ENCODE measurements at places on chromosomes 6 and 20.

- no peak overlapping the region for H3K4me3 ChIP-seq
- H3K4me1 ChIP-seq, result peaks cover 5% of the 10 kb centered on the region
- no peaks in the 10 kb centered on the region for H3K27me3 ChIP-seq
- no peak overlapping the region for H3K27ac ChIP-seq
- no peaks in the 10 kb centered on the region for H3K36me3 ChIP-seq
Measured at GRCh38 chr6:130912434-130912833, 85.2 kb downstream of the SMLR1 start.

DNA sequence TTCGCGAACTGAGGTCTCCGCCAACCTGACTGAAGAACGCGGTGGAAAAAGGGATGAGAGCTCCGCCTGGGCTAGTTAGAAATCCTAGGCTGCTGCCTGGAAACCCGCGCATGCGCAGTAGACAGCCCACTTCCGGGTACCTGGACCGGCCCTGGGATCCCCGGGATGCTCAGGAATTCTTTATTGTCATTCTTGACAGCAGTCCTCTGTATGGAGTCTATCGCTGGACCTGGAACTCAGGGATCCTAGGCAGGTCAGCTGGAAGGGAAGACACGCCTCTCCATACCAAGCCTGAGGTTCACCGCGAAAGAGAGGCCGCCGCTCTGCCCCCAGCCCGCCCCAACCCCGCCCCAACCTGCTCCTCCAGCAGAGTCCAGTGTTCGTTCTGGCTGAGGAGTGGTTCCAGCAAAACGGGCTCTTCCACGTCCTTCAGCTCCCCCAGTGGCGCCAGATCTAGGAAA, 1379.2 kb upstream of the DEFB115 start:
- no peaks in the 10 kb centered on the region for H3K4me1 ChIP-seq
- no peaks in the 10 kb centered on the region for H3K27me3 ChIP-seq
- H3K27ac ChIP-seq, result no peak overlapping the region
- H3K36me3 ChIP-seq, result no peaks in the 10 kb centered on the region

GRCh38 chr6:137489046-137490005, 4.9 kb downstream of the OLIG3 start:
- H3K4me3 ChIP-seq, result no peak overlapping the region
- no peak for DNase-seq
- no peaks in the 10 kb centered on the region for H3K36me3 ChIP-seq

GRCh38 chr6:46581459-46582177, 71.0 kb downstream of the CYP39A1 start:
- no peaks in the 10 kb centered on the region for H3K27me3 ChIP-seq
- no peak overlapping the region for H3K27ac ChIP-seq
- no peaks in the 10 kb centered on the region for H3K4me1 ChIP-seq
- no peaks in the 10 kb centered on the region for H3K36me3 ChIP-seq
- H3K4me3 ChIP-seq, result no peak overlapping the region

DNA sequence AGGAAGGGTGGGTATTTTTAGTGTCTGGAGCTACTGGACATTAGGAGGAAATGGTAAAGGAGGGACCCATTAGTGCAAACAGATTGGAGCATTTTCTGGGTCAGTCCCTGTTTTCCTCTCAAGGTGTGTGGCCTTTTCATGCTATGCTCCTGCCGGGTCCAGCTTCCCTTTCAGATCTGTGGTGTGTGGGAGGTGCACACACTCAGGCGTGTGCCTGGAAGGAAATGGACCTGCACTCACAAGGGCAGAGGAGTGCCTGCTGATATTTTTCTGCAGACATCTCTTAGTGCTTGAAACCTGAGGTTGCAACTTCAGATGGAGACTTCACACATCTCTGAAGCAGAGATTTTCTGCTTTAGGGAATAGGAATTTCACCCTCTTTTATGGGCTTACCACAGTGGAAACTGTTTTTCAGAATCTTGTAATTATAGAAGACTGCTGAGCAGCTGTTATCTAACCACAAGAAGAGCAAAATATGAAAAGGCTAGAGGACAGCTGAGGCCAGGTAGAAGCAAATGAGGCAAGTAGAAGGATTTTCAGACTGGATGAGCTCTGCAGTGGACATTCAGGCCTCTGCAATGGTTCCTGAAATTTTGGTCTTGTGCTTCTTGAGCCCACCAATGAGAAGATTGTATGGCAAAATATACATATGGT, 764.3 kb downstream of the QKI start:
- H3K4me1 ChIP-seq, result no peaks in the 10 kb centered on the region
- no peaks in the 10 kb centered on the region for H3K27me3 ChIP-seq
- no peak for DNase-seq
- no peaks in the 10 kb centered on the region for H3K36me3 ChIP-seq
- H3K27ac ChIP-seq, result no peak overlapping the region
- H3K4me3 ChIP-seq, result no peak overlapping the region

DNA sequence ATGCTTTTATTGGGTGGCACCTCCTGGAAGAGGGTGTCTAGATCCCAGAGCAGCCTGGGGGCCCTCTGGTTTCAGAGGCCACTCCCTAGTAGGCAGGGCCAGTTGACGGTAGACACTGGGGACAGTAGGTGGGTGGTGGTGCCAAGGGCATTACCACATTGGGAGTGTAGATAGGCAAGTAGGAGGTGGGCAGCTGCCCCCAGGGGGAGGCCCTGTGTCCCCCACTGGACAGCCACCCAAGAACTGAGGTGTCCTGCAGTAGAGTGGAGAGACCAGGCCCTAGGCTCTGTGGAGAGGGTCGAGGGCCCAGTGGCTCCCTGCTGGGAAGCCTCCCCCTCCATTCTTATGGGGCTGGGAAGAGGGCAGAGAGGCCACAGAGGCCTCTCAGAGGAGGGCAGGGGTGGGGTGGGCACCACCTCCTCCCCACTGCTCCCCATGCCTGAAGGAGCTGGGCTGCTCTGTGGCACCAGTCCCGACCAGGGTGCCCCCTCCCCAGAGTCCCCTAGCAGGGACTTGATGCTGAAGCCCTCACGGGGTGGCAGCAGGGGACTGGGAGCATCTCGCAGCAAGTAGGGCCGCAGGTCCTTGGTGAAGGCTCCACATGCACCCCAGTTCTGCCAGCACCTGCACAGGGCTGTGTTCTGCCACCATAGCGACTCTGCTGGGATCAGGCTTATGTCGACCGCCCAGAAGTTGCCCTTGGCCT, 305.0 kb upstream of the KCNQ5 start:
- no peak overlapping the region for H3K4me3 ChIP-seq
- no peaks in the 10 kb centered on the region for H3K36me3 ChIP-seq
- no peaks in the 10 kb centered on the region for H3K27me3 ChIP-seq
- no peak overlapping the region for H3K27ac ChIP-seq
- DNase-seq, result no peak
- no peaks in the 10 kb centered on the region for H3K4me1 ChIP-seq

GRCh38 chr6:2666906-2667575, 83.7 kb downstream of the MYLK4 start:
- H3K27me3 ChIP-seq, result no peaks in the 10 kb centered on the region
- no peak for DNase-seq
- no peak overlapping the region for H3K27ac ChIP-seq
- no peaks in the 10 kb centered on the region for H3K36me3 ChIP-seq
- H3K4me3 ChIP-seq, result no peak overlapping the region

- no peak overlapping the region for H3K27ac ChIP-seq
- no peak for DNase-seq
- no peaks in the 10 kb centered on the region for H3K36me3 ChIP-seq
- no peak overlapping the region for H3K4me3 ChIP-seq
Measured at GRCh38 chr20:64214952-64215351, 40.6 kb upstream of the PCMTD2 start.

DNA sequence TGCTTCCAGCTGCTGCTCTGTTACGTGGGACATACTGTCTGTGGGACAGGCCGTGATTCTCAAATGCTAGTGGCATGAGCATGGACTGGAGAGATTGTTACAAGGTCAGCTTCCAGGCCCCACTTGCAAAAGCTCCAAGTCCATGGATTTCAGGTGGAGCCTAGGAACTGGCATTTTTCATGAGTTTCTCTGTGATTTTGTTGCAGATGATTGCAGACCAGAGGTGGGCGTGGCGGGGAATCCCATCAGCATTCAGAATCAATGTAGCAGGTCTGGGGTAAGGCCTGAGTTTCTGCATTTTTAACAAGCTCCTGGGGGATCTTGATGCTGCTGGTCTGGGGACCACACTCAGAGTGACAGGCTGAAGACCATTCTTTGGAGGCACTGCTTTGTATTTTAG, 2.4 kb upstream of the CDH4 start:
- H3K4me1 ChIP-seq, result peaks cover 24% of the 10 kb centered on the region
- H3K27me3 ChIP-seq, result peaks cover 87% of the 10 kb centered on the region
- DNase-seq, result no peak
- no peak overlapping the region for H3K4me3 ChIP-seq

DNA sequence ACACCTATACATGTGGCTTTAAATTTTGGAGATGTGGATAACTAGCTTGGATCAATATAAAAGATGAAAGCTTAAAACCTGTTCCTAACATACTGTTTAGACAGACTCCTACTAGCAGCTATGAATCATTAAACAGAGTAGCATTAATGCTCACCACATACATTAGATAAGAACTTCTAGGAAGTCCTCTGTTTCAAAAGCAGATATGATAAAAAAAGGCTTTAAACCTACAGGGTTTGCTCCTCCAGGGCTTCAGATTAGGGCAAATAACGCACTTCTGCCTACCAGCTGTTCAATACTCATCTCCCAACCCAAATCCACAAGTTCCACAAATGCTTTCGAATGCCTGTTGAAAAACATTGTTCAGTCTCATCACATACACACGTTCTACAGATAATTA, 1.5 kb downstream of the REPS1 start:
- H3K27me3 ChIP-seq, result no peaks in the 10 kb centered on the region
- DNase-seq, result no peak
- peak overlapping the region; percentile 95 for H3K27ac ChIP-seq

DNA sequence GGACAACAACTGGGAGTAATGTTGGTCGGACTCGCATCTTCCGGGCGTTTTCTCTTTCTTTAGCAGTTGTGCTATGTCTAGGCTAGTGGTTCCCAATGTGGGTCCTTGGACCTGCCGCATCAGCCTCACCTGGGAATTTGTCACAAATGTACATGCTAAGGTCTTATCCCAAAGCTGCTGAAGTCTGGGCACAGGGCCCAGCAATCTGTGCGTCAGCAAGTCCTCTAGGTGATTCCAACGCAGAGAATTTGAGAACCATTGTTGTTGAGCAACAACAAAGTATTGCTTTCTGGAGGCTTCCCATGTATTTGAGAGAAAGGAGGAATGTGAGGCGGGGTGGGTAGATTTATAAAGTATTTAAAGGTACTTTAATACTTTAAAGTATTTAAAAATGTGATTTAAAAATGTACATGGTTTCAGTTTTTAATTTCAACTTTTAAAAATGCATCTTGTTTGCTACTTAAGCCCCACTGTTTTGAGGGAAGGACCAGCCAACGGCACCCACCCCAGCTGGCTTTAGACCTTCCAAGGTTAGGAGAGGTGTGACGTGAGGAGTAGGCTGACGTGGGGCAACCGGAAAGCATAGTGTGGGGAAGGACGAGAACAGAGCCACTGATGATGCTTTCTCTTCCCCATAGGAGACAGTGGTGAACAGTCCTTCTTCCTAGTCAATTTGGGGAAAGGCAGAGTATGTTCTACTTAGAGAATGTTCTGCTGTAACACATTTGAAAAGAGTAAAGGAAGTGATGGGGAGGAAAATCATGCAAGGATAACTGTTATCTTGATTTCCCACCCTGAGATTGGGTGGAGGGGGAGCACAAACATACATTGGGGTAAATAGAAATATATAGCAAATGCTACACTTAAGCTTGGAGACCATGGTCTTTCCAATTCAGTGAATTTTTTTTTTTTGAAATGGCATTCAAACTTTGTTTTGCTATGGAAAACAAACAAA, 4.3 kb downstream of the UST start:
- no peaks in the 10 kb centered on the region for H3K36me3 ChIP-seq
- peaks cover 8% of the 10 kb centered on the region for H3K4me1 ChIP-seq
- H3K4me3 ChIP-seq, result no peak overlapping the region

GRCh38 chr6:128519132-128519930, 1.1 kb downstream of the PTPRK start:
- peak overlapping the region; percentile 91 for H3K27ac ChIP-seq
- peak overlapping the region; percentile 73 for H3K4me3 ChIP-seq
- no peaks in the 10 kb centered on the region for H3K36me3 ChIP-seq
- no peaks in the 10 kb centered on the region for H3K27me3 ChIP-seq
- DNase-seq, result no peak

- H3K27ac ChIP-seq, result no peak overlapping the region
- H3K4me3 ChIP-seq, result no peak overlapping the region
- H3K27me3 ChIP-seq, result no peaks in the 10 kb centered on the region
- no peaks in the 10 kb centered on the region for H3K36me3 ChIP-seq
- H3K4me1 ChIP-seq, result no peaks in the 10 kb centered on the region
- DNase-seq, result no peak
Measured at GRCh38 chr6:104483225-104483834, 376.4 kb downstream of the HACE1 start.

DNA sequence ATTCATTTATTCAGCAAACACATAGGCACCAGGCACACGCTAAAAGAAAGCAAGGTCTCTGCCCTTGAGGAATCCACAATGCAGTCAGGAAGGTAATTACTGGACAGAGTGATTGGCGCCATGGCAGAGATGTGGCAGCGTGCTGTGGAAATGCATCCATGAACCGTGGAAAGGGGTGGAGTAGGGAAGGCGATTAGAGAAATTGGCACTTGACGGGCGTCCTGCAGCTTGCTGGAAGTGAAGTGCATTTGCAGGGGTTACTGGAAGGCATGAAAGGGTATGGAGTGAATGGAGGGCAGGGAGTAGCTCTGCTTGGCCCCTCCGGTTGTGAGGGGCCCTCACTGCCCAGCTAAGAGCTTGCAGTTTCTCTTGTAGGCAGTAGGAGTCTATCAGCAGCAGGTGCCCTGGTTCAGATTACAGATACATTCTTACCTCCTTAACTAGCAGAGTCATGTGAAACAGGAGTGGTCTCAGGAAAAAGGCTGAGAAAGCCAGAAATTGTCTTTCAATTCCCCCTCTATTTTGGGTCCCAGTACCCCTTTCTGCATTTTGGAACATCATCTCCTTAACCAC, 122.5 kb upstream of the TIAM2 start:
- no peaks in the 10 kb centered on the region for H3K4me1 ChIP-seq
- H3K27me3 ChIP-seq, result no peaks in the 10 kb centered on the region
- no peak for DNase-seq
- no peak overlapping the region for H3K4me3 ChIP-seq
